ENCODE measurements at places on chromosomes 16 and 17.
A peak's percentile ranks its signal among the peaks of the same experiment; 100 is the strongest.

- DNase-seq, result no peak
These were observed 77.7 kb downstream of the GAS7 start for GRCh38 chr17:10120749-10121148.

GRCh38 chr16:48451323-48451722 is 66.1 kb upstream of the SIAH1 start:
- no peak for DNase-seq

DNA sequence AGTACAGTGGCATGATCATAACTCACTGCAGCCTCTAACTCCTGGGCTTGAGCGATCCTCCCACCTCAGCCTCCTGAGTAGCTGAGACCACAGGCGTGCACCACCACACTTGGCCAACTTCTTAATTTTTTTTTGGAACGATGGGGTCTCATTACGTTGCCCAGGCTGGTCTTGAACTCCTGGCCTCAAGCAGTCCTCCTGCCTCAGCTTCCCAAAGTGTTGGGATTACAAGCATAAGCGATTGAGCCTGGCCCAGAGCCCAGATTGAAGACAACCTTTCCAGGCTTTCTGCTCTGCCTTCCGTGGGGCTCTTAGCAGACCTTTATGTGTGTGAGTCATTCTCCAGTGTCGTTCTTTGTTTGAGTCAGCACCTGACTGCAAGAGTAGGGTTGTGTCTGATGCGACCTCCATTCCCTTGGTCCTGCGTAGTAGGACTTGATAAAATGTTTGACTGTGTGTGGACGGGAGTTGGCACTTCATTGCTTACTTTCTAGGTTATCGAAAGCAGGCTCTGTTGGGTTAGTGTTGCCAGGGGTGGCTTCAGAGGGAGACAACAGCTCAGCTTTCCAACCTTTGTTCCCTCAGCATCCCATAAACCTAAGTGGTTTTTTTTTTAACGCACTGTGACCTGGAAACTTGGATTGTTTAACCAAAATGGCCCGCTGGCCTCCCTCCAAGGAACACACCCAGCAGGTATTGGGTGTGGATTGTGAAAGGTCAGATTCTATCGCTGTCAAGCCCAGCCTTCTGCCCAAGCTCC is 26.4 kb downstream of the EEF2K start:
- DNase-seq, result no peak

- no peak for DNase-seq
These were observed 240.0 kb downstream of the C16orf95 start for GRCh38 chr16:87076950-87077749.

- DNase-seq, result no peak
These were observed 47.1 kb downstream of the USP10 start for GRCh38 chr16:84746875-84747274.

DNA sequence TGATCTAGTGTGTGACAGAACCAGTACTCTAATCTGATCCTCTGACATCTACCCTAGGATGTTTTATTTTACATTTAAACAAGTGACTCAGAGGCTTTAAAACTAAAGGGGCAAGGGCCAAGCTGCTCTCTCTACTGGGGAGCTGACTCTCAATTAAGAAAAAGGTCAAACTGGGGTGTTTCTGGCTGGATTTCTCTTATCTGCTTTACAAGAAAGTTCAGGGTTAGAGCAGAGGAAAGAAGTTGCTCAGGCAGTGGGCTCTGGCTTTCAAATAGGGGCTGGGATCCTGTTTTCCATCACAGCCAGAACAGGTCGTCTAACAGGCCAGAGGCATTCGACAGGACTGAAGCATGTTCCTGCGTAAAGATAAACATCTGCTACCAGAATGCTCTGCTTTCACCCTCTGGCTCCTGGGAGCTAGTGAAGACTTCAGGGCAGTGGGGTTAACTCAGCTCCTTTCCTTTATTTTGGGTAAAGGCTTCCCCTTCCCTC is 8.5 kb downstream of the MMP28 start:
- no peak for DNase-seq

DNA sequence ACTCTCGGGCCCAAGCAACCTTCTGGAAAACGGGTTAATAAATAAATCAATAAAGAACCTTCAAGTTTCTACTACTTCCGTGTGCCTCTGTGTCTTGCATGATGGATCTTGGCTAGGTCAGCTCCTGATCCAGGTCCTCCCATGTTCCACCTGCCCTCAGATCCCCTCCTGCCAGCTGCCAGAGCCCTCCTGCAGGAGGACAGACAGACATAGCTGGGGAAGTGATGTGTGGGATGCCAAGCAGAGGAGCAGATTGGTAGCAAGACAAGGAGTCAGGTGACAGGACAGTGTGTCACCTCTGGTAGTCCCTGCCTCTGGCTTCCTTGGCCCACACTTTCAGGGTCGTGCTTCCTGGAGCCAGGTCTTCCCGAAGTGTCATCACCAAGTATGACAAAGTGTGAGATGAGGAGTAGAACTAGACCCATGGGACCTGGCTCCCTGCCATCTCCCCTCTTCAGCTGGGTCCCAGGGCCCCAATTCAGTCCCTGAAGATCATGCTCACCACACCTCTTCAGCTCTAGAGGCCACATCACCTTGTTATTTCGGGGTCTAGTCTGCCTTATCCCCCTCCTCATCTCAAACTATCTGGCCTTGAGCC is 1.0 kb upstream of the EPN3 start:
- DNase-seq, result no peak

DNA sequence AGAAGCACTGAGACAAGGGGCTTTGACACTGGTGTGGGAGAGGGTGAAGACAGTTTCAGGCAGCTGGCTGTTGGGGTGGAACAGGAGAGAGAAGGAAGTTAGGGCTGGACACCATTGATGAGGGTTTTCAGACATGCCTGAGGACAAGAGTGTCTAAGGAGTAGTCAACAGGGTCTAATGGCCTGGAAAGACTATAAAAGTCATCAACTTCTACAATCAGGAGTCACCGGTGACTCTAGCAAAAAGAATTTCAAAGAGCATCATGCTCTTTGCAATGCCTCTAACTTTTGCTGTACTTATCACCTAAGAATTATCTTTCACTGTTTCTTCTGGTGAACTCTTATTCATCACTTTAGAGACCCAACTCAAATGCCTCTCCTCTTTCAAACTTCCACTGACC is 213.9 kb downstream of the C16orf78 start:
- no peak for DNase-seq

- DNase-seq, result no peak
These were observed 16.7 kb downstream of the SOCS3 start for GRCh38 chr17:78343187-78343542.

DNA sequence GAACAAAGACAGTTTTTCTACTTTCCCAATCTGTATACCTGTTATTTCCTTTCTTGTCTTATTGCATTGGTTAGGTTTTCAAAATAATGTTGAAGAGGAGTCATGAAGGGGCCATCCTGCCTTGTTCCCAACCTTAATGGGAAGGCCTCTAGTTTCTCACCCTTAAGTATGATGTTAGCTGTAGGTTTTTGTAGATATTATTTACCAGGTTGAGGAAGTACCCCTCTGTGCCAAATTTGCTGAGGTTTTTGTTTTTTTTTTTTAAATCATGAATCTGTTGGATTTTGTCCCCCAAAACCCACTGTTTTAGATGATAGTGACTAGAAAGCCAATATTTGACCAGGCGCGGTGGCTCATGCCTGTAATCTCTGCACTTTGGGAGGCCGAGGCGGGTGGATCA is 36.4 kb downstream of the VMP1 start:
- no peak for DNase-seq

- no peak for DNase-seq
These were observed 573.4 kb downstream of the CDH13 start for GRCh38 chr16:83200005-83200779.

DNA sequence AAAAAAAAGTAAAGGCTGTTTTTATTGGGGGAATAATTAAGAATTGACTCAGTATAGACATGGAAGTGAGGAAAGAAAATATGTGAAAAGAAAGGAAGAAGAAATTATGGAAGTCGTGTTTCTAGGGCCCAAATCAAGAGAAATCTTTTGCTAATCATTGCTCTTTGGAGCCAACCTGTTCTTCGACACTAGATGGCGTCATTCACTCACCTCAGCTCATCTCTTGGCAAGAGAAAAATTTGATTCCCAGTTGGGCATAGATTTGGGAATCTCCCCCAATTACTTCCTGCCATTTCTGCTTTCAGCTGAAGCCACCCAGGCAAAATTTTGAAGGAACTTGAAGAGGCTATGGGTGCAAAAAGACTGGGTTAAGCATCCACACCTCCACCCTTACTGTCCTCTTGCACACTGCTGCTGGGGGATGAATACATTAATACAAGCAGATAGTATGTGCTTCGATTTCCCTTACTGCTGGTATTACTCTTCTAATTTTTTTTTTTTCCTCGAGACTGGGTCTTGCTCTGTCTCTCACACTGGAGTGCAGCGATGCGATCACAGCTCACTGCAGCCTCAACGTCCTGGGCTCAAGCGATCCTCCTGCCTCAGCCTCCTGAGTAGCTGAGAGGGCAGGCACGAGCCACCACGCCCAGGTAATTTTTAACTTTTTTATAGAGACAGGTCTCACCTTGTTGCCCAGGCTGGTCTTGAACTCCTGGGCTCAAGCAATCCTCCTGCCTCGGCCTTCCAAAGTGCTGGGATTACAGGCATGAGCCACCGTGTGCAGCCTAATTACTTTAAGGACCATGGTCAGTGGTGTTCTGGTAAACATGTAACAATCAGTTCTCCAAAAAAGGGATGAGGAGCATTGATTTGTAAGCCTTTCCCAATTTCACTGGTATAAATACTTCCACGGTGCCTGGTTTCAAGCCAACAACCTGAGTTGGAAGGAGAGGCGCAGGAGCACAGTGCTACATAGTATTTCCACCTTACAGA is 13.5 kb downstream of the PSMD7 start:
- peak; percentile 6 for DNase-seq

DNA sequence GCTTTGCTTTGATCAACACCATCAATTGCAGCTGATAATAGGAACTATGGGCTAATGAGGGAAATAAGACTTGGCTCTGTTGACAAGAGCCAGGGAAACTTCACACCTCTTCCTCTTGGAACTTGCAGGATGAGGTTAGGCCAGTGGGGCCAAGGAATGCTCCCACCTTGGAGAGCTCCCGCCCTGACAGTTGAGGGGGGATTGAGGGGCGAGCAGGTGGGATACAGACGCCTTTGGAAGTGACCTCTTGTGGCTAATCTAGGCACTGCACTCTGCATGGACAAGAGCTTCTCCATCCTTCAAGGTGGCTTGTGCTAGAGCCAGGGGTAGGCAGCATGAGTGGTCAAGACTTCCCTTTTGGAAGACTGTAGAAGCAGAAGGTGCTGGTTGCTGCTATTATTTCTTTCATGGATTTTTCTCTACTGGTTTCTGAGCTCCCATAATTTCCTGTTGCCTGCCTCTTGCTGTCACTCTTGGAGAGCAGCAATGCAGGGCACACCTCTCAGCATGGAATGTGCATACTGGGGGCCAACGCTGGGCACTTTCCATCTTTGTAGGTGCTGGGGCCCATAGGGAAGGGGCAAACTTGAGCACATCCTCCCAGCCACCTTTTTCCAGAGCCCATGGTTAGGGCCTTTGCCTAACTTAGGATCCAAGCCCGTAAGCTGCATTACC is 2.3 kb upstream of the PHF12 start:
- DNase-seq, result no peak

GRCh38 chr16:17320009-17320408 is 150.8 kb downstream of the XYLT1 start:
- no peak for DNase-seq

DNA sequence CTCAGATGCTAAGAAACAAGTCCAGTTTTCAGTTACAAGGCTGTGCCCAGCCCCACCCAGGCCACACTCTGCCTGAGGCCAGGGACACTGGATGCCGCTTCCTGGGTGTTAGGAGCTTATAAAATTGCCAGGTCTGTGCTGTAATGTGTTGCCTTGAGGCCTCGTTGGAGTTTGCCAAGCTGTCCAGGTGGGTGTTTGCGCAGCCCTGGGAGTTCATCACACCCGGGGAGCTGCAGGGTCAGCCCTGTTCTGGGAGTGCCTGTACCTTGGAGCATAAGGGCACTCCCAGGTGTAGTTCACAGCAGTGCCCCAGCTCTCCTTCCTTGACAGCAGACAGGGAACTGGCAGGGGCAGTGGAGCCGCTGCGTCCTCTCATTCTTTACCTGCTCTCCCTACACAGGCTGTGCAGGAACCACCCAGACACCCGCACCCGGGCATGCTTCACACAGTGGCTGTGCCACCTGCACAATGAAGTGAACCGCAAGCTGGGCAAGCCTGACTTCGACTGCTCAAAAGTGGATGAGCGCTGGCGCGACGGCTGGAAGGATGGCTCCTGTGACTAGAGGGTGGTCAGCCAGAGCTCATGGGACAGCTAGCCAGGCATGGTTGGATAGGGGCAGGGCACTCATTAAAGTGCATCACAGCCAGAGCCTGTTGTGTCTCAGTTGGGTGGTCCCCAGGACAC is 1.6 kb downstream of the GFER start:
- no peak for DNase-seq

GRCh38 chr17:79410681-79411080 is 200.2 kb downstream of the RBFOX3 start:
- no peak for DNase-seq

GRCh38 chr16:19472482-19472881 is 49.4 kb downstream of the GDE1 start:
- no peak for DNase-seq

- no peak for DNase-seq
These were observed 32.5 kb downstream of the MEAK7 start for GRCh38 chr16:84471966-84472365.

GRCh38 chr16:15948532-15949209 is 745 bp upstream of the ABCC1 start:
- no peak for DNase-seq

DNA sequence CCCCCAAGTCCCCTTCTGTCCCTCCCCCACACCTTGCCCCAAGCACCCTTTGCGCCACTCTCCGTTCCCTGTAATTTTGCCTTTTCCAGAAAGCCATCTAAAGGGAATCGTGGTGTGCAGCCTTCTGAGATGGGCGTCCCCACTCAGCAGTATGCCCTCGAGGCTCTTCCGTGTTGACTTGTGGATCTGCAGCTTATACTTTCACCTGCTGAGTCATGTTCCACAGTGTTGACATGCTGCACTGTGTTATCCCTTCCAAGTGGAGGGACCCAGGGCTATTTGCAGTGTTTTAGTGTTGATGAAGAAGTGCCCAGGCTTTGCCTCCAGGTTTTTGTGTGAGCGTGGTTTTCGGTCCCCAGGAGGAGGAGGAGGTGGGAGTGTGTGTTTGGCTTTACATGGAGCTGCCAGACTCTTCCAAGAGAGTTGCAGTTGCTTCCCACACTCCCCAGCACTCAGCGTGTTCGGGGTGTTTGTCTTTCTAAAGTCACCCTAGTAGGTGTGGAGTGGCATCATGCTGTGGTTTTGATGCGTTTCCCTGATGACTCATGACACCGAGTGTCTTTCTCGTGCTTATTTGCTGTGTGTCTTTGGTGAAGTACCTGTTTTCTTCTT is 32.1 kb upstream of the JPT2 start:
- no peak for DNase-seq

Measured in central memory CD4-positive, alpha-beta T cell (primary cell).